Activated CD8-positive, alpha-beta memory T cell treated with anti-CD3 and anti-CD28 coated beads, Interleukin-2, amount 50 U/mL, for 48 hours (primary cell): ENCODE measurements at places on chromosomes 4 and X.

DNA sequence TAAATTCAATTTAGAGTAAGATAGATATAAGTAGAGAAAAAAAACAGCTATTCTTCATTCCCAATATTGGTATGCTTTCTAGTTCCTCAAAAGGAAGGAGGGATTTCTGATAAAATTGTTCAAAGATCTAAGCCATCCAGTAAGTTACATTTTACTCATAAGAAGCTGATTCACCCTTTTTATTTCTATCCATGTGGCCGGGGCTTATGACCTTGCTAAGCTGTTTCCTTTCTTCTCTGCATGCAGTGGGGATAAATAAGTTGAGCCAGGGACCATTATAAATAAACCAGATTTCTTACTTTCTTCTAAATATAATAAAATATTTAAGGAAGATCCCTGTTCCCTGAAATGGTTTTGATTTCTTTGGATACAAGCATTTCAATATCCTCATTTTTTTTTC lies 502.3 kb downstream of the PDHA2 start:
- no peak for DNase-seq

DNA sequence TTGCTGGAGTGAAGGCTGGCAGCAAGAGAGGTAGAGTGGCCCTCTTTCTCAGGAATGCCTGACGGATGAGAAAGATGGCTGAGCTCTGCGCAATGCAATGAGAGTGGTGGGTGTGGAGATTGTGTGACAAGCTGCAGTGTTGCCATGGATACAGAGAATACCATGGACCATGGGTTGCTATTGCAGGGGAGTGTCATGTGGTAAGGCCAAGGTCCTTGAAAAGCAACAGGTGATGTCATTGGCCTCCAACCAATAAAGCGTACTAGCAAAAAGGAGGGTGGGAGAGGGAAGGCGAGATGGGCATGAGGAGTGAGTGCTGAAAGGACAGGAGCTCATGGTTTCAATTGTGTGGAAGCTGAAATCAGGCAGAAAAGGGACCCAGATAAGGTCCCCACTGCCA lies 1.8 kb downstream of the PNMA5 start:
- no peak for DNase-seq

DNA sequence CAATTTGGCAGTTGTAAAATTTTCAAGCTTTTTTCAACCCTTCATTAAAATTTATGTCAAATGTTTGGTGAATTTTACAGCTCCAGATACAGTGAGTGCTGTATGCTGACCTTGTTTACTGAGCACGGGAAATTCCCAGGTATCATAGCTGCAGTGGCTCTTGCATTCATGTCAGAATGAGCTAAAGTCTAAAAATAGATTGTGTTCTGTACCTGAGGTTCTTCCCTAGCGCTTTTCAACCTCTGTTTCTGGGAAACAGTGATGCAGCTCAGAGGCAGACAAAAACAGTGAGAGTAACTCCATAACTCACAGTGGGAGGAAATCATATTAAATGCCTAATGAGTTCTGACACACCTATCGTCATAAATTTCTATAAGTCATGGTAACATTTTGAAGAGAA lies 393.8 kb upstream of the GNPDA2 start:
- no peak for DNase-seq

DNA sequence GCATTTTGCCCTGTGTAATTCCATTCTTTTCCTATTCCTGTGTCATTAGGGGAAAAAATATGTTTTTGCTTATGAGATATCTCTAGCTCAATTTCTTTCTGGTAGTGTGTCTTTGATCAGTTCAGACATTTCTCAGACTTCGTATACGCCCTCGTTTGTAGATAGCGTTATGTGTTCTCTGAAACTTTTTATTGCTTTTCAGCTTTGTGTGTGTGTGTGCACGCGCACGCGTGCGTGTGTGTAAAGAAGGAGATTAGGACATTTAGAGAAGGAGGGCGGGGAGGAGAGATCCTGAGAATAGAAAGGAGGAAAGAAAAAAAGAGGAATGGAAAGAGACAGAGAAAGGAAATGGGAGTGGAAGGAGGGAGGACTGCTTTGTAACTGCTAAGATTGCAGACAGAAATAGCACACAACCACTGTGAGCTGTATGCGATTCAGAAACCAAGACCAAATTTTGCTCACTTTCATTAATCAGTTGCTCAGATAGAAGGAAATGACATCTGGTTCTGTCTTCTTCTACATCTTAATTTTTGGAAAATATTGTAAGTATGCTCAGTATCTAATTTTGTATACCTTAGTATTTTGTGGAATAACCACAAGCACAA lies at the start of gene RXFP1:
Gene RXFP1, plus strand, starts transcription at position 399 of the 605 bp plus-strand sequence. Its CDS starts 95 bp downstream, at position 494.
- DNase-seq = no peak

DNA sequence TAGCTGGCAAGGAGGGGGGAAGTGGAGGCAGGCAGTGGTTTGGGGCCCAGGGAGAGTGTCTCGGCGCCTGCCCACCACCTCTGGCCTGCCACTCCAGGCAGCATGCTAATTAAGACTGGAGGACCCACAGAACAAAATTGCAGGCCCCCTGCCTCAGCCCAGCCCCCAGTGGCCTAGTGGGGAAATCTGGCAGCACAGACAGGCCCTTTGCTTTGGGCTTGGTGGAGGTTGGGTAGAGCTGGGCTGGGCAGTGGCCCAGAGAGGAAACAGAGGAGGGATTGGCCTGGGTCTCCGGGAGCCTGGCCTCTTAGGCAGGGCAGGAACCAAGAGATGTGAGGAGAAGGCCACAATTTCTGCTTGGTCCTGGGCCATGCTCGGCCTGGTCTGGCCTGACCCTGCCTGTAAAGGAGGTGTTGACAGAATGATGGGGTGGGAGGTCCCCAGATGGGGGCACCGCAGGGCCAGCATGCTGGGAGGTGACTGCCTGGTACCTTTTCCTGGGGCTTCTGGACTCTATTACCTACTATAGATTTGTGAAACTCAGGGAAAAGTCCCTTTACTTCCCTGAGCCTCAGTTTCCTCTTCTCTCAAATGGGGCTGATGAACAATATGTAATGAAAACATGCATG lies 92.4 kb upstream of the PJA1 start:
- DNase-seq = no peak

DNA sequence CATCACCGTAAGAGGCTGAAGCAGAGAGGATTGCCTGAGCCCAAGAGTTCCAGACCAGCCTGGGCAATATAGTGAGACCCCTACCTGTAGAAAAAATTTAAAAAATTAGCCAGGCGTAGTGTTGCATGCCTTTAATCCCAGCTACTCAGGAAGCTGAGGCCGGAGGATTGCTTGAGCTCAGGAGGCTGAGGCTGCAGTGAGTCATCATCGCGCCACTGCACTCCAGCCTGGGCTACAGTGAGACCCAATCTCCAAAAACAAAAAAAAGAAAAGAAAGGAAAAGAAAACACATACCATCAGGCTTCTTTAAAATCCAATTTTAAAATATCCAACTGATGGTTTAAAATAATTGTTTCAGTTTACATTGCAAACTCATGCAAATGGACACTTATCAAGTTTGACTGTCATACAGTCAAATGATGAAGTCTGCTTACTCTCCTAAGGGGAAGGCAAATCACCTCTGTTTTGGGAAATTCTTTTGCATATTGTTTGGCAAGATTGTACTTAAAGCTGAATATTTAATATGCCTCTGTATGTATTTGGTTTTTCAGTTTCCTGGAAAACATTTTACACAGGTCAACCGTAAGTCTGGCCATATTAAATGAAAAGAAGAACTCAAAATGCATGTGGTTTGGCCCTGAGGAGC lies 23.7 kb upstream of the TENM3 start:
- no peak for DNase-seq

DNA sequence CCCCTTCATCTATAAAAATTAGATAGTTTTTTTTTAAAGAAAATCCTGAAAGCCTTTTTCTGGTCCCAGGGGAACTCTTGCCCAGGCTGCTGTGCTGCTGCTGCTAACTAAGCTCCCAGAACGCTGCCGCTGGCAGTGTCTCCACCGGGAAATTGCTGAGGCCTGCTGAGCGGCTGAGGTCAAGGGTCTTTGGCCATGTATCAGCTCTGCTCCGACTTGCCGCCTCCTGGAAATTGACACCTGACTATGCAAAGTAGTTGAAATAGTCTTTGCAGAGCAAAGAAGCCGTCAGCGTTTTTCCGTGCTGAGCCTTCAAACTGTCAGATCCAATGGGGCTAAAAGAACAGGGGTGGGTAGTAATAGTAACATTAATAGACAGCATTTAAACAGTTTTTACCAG lies 839 bp downstream of the QDPR start:
- no peak for DNase-seq

GRCh38 chrX:137878401-137878800 lies 312.5 kb downstream of the ZIC3 start:
- DNase-seq = no peak

DNA sequence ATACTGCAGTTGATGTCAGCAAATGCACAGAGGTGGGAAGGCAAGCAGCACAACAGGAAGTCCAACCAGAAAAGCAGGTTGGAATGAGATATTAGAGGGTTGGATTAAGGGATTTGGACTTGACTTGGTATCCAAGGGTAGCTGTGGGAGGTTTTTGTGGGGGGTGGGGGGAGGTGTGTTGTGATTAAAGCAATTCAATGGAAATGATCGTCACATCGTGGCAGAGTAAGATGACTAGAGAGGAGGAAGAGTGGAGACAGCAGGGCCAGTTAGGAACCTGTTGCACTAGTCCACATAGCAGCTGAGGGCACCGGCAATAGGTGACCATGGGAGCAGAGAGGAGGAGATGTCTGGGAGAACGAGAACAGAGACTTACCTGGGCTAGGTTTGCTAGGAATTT lies 2.4 kb downstream of the SLC25A43 start:
- DNase-seq = no peak

GRCh38 chr4:147195386-147195785 lies 249.7 kb upstream of the TTC29 start:
- DNase-seq = no peak

- DNase-seq = no peak
Observed at GRCh38 chr4:113407409-113407808, 354.1 kb downstream of the CAMK2D start.

DNA sequence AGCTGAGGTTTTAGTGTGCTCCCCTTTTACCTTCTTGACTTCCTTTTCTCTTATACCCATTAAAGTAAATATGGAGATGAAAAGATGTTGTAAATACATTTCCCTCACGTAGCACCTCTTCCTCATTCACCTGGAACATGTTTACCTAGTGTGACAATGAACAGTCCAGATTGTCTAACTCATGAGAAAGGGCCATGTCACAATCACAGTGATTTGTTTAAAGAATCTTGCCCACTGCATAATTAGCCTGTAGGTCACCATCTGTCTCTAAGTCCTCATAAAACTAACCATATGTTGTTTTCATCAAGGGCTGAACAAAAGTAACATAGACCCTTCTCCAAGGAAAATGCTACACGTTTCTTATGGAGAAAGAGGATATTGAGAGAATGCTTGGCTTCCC lies 85.7 kb downstream of the TSPAN5 start:
- no peak for DNase-seq

DNA sequence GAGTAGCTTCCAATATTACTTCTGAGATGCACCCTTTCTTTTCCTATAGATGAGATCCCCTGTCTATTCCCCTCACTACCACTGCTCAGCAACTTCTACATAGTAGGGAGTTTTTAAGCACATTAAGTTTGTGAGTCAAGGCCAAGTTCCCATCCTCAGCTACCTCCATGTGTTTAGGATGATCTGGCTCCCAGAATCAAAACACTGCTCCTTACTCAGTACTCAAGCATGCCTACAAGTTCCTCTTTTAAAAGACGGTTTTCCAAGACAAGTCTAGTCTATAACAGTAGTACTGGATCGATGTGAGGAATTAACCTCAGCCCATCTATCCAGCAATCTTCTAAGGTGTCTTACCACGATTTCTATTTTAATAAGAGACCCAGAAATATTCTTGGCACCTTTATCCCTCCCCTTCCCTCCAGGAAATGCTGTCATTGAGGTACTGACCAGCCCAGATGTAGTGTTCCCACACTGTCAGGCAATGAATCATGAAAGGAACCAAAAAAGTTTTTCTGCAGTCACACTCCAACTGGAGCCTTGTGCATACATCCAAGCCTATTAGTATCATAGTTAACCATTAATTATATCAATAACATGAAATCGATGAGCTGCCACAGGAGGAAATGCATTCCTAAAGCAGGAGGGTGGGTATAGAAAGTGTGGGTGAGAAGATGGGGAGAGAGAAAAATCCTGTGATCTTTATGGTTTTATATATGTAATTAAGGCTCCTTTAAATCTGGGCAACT lies 29.6 kb downstream of the AREG start:
- DNase-seq = no peak

GRCh38 chr4:100208964-100209363 lies 18.7 kb upstream of the DDIT4L start:
- DNase-seq = no peak

DNA sequence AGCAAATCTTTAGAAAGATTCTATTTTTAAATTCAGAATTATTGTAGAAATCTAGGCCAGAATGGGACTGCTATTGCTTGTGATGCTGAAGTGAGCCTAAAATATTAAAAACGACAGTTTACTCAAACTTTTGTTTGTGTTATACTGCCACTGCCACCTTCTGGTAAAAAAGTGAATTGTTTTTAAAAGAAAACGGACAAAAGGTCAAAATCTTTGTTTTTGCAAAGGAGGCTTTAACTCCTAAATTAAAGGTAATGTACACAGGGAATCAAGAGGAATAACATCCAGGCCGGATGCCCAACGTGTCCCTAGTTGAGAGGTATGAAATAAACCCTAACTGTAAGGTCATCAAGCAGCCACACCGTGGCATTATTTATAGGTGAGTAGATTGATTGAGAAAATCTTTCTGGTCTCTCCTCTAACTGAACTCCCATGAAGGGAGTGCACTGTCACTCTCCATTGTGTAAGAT lies 338.3 kb upstream of the GALNT7 start:
- no peak for DNase-seq

DNA sequence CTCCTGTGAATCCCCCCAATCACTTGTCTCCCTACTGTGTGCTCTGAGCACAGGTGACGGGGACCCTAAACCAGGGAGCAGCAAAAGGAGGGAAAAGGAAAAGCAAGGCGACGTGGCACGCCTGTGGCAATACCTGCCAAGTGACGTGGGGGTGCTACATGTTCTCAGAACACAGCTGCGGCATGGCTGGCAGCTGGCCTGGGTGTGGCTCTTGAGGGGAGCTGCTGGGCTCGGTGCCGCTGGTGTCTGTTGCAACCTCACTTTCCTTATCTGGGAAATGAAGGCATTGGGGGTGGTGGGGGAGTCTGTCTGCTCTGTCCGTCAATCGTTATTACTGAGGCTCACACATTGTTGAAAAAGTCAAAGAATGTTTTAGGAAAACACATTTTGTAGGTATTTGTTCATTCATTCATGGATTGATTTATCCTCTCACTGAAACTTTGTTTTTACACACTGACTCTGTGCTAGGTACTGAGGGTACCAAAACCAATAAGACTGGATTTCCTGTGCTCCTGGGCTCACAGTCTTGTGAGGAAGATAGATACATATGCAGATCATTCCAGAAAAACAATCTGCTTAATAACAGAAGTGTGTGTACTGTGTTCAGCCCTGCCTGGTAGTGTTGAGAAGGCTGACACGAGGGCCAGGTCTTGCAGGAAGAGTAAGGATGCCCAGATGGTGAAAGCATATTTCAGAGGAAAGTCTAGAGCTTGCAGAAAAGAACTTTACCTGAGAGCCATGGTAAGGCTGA lies 217.6 kb downstream of the PTTG2 start:
- peak; percentile 71 for DNase-seq

- DNase-seq = no peak
Observed at GRCh38 chrX:10028283-10029104, 61.3 kb downstream of the CLDN34 start.
